Caki2 (cell line): ENCODE measurements at places on chromosomes 3 and 15. TPM values are rescaled to one million over a fixed set of nuclear protein-coding genes. Genes with fewer than 3 reads are reported as not detected.

Gene OSTN
- total RNA-seq: 0.03 TPM in 1 of 2 replicates, not detected in the other

Gene GRM7
- not detected in 2 replicates for total RNA-seq

Gene MYH15
- not detected in 2 replicates for total RNA-seq

Gene GOLGA6L4
- not detected in 2 replicates for total RNA-seq

Gene LARP6
- total RNA-seq: 35.4 and 41.0 TPM in 2 replicates

Gene GTF2A2
- total RNA-seq: 63.5 and 81.5 TPM in 2 replicates

Gene GNAT1
- not detected in 2 replicates for total RNA-seq

Gene CHDH
- total RNA-seq: 0.03 and 22.1 TPM in 2 replicates

Gene FANCD2OS
- not detected in 2 replicates for total RNA-seq

Gene DZIP1L
- 6.3 and 8.9 TPM in 2 replicates for total RNA-seq

Gene CELSR3
- 2.1 and 3.6 TPM in 2 replicates for total RNA-seq

Gene ITIH1
- total RNA-seq: not detected in 2 replicates

Gene COX17
- total RNA-seq: 8.6 and 22.3 TPM in 2 replicates

Gene IL5RA
- not detected in 2 replicates for total RNA-seq

Gene P2RY13
- total RNA-seq: not detected in 2 replicates

Gene SV2B
- total RNA-seq: not detected in 2 replicates

Gene KLHL40
- total RNA-seq: not detected in 2 replicates

Gene NR2E3
- total RNA-seq: not detected in 2 replicates

Gene PLA2G4E
- total RNA-seq: not detected in 2 replicates

Gene PPARG
- 58.3 and 63.8 TPM in 2 replicates for total RNA-seq

Gene SLC35A5
- total RNA-seq: 16.2 and 24.8 TPM in 2 replicates

Gene SERPINI2
- 1.8 TPM in 1 of 2 replicates, not detected in the other for total RNA-seq

Gene AMOTL2
- total RNA-seq: 85.0 and 114 TPM in 2 replicates

Gene LIPC
- 0.23 and 4.0 TPM in 2 replicates for total RNA-seq

Gene WDR93
- 0.93 and 1.5 TPM in 2 replicates for total RNA-seq

Gene TRPM1
- 0.07 TPM in 1 of 2 replicates, not detected in the other for total RNA-seq

Gene ADPRH
- total RNA-seq: 1.7 and 2.2 TPM in 2 replicates

Gene GXYLT2
- total RNA-seq: 0.20 and 2.1 TPM in 2 replicates

Gene APOD
- not detected in 2 replicates for total RNA-seq

Gene SPSB4
- total RNA-seq: 0.37 and 0.52 TPM in 2 replicates

Gene TGM4
- total RNA-seq: 1.1 TPM in 1 of 2 replicates, not detected in the other

Gene MESP2
- total RNA-seq: 0.43 and 1.4 TPM in 2 replicates

Gene GREM1
- total RNA-seq: not detected in 2 replicates

Gene LYZL4
- total RNA-seq: not detected in 2 replicates

Gene TMEM45A
- 13.0 and 24.5 TPM in 2 replicates for total RNA-seq

Gene TBC1D2B
- 5.2 and 83.5 TPM in 2 replicates for total RNA-seq

Gene DAZL
- total RNA-seq: not detected in 2 replicates

Gene ADAMTSL3
- total RNA-seq: 0.43 and 4.5 TPM in 2 replicates

Gene IGDCC3
- total RNA-seq: not detected in 2 replicates

Gene TIMP4
- 9.8 and 10.5 TPM in 2 replicates for total RNA-seq

Gene AP3B2
- 5.3 and 6.7 TPM in 2 replicates for total RNA-seq

Gene TTLL13
- total RNA-seq: 0.07 and 4.3 TPM in 2 replicates

Gene GRK7
- total RNA-seq: not detected in 2 replicates

Gene CD80
- total RNA-seq: not detected in 2 replicates

Gene CCR3
- total RNA-seq: not detected in 2 replicates

Gene ATP10A
- total RNA-seq: 2.9 and 3.0 TPM in 2 replicates

Gene UBE2Q2
- 33.7 TPM in 2 replicates for total RNA-seq

Gene CCDC33
- total RNA-seq: 0.84 and 2.6 TPM in 2 replicates

Gene ADGRG7
- not detected in 2 replicates for total RNA-seq

Gene NANOGP8
- not detected in 2 replicates for total RNA-seq
